Naive thymus-derived CD4-positive, alpha-beta T cell (primary cell): ENCODE measurements at places on chromosomes 13 and 19.

GRCh38 chr19:54316746-54317107 lies 3.8 kb upstream of the LILRA5 start:
- DNase-seq: no peak

DNA sequence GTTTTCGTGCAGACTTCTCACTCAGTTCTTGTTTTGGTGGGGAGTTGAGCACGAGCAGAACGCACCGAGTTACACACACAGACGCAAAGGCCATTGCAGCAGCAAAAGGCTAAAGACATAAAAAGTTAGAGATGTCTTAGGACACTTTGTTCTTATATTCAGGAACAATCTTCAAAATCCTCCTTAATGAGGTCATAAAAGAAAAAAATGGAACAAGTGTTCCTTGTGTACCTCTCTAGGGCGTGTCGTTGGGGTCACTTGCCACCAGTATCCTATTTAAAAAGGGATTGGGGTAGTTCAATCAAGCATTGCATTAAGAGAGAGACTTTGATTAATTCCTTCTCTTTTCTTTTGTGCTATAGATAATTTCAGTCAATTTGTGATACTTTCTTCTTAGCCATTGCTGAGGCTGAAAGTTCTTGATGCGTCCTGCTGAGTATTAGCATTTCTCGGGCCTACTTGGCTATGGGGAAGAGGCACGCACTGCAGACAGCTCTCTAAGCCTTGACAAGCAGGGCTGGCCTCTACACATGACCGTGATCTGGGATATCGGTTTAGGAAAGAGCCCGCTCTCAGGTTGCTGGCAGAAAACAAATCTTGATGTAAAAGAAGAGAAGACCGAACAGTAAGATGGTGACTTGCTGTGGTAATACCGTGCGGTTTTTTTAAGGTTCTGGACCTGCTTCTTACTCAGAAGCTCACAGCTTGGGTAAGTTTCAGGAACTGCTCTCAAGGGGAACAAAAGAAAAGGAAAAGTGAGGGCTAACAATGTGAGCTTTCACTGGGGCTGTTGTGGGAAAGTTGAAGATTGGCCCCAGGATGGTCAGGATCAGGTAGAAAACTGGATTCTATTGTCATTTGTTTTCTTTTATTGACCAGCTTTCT lies 223.6 kb downstream of the TM9SF2 start:
- no peak for DNase-seq

GRCh38 chr13:43861863-43862262 lies 17.7 kb downstream of the CCDC122 start:
- no peak for DNase-seq

GRCh38 chr13:41652735-41653361 lies 195.5 kb downstream of the RGCC start:
- no peak for DNase-seq
